ENCODE measurements at places on chromosomes 3 and 15.

DNA sequence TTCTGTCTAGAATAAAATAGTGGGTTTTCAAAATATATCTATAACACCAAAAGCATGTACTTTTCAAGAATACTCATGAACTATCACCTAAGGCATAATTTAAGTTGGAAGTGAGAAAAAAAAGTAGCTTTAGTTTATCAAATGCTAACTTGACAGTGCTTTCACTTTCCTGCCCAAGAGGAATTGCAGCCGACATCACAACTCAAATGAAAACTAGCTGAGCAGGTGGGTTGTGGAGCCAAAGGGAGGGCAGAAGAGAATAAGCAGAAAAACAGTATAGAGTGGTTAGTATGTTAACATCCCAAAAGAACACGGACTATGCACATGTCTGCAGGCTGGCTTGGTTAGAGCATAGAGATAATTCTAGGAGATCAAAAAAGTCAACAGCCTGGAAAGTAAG is 120.9 kb downstream of the NEDD4 start:
- no peak for DNase-seq

DNA sequence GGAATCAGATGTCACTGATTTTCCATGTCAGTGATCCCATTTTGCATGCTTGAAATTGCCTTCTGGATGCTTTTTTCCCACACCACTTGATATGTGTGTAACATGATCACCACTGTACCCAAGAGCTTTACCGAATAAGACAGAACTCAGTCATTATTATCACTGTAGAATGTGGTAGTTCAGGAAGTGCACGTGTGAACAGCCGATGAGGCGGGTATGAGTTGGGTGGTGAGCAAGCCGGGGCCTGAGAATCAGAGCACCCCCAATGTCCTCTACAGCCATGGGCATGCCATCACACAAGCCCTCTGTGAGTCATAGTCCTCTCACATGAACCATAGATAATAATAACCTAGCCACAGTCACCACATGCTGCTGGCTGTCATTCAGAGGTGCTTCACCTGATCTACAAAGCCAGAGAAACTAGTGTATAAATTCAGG is 470.8 kb downstream of the SOX2 start:
- DNase-seq: no peak

GRCh38 chr3:194584320-194584776 is 48.9 kb downstream of the TMEM44 start:
- no peak for DNase-seq

DNA sequence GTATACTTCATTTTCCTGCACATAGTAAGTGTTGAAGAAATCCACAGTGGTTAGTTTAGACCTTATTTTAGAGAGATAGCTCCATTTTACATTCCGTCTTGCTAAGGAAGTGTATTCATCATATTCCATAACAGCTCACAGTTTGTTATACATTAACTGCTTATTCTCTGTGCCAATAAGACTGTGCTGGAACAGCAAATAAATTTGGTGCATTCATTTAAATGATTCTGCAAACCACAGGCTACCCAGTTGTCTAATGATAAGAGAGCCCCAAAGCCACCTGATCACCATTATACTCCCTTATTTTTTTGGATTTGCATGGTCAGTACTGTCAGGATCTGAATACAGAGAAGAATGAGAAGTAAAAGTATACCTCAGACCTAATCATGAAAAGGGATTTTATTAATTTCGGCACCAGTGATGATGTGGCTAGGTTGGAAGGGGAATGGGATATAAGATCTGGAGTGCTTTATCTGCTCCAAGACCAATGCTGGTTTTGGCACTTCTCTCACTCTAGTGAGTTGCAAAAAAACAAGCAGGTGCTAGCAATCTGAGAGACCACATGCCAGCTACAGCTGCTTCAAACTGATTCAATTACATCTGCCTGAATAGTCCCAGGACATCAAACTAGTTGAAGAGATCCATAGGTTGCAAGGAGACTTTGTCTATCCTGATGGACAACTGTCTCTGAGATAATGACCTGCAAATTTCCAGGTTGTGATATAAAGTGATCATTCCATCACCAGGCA is 254.8 kb downstream of the ZBTB20 start:
- no peak for DNase-seq
